ENCODE measurements at places on chromosomes 16 and 17. TPM values are rescaled to one million over a fixed set of nuclear protein-coding genes. Genes with fewer than 3 reads are reported as not detected.

DNA sequence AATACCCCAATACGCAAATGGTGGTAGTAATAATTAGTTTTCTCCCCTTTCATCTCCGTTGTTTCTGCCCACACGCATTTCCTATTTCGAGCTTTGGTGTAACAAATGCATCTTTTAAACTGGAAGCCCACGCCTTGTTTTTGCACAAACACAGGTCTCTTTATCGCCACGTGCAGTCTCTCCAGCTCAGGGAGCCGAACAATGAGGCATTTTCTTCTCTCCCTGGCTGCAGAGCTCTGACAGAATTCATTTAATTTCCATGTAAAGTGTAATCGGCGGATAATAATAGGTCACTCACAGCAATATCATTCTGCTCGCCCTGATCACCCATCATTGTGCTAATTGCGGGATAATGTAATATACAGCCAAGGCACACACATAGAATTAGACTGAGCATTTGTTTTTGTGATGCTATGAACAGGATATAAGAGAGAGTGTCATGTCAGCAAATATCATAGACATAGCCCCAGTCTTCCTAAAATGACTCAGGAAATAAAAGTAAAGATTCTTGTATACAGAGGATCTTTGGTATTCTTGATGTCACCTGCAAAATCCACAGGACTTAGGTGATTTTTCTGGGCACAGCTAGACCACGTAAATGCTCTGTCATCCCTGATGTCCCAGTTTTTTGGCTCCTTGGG, 452.6 kb upstream of the CDH11 start:
- no peaks in the 10 kb centered on the region for H3K4me1 ChIP-seq
- no peaks in the 10 kb centered on the region for H3K27me3 ChIP-seq
- no peaks in the 10 kb centered on the region for H3K36me3 ChIP-seq
- H3K27ac ChIP-seq, result no peak overlapping the region
- DNase-seq, result no peak

DNA sequence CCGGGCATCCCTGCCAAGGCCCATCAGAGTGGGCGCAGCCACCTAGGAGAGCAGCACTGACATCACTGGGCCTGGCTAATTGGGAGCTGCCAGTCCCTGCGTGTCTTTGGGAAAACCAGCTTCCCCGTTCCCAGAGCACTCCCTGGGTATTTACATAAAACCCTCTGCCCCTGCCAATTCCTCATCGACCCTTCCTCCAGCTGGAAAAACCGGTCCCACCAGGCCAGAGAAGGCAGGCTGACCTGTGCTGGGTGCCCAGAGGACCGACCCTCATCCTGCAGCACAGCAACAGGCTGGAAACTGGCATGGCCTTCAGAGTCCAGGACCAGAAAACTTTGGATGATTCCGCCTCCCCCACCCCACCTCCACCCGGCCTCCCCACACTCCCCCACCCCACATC, 8.2 kb upstream of the FOXN1 start:
- H3K4me1 ChIP-seq, result peaks cover 3% of the 10 kb centered on the region
- no peak for DNase-seq
- H3K27ac ChIP-seq, result no peak overlapping the region
- H3K36me3 ChIP-seq, result no peaks in the 10 kb centered on the region

PPL gene
- total RNA-seq, result not detected

- H3K36me3 ChIP-seq, result no peaks in the 10 kb centered on the region
- no peak for DNase-seq
- H3K4me3 ChIP-seq, result no peak overlapping the region
These were observed 78.0 kb upstream of the AMZ2 start for GRCh38 chr17:68169840-68170239.

GRCh38 chr17:48139944-48140343, 32.4 kb downstream of the SNX11 start:
- H3K36me3 ChIP-seq, result peaks cover 4% of the 10 kb centered on the region
- H3K27me3 ChIP-seq, result no peaks in the 10 kb centered on the region
- no peak for DNase-seq

DNA sequence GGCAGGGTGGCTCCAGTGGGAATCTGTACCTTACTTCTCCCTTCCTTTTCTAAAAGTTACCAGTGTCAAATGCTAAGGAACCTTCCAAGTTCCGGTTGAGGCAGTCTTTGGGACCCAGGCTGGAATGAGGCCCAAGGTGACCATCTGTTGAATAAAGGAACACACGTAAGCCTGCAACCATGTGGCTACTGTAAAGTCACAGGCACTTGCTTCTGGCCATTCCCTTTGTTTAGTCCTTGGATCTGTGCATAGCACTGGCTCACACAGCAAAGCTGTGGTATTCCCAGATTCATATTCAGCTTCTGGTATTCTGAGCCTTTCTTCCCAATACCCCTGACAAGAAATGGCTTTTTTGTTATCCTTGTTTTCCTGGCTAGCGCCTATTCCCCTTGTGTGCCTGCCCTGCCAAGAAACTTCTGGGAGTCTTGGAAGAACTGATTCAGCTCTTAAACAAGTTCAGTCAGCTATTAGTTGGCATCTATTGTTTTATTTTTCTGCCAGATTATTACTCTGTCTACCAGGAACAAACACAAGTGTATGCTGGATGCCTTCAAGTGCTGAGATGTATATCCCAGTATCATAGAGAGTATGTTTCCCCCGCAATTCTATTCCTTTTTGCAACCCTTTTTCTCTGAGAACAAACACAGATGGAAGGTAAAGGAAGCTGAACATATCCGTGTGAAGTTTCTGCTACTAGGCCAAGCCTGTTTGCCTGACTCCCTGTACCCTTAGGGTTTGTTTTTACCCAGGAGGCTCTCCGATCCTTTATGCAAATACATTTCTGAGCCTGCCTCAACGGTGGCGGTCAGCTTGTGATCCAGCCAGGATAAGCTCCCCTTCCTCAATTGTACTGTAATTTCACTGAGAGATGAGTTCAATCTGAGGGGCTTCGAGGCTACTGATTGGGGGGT, 13.2 kb downstream of the TMEM238L start:
- H3K27me3 ChIP-seq, result no peaks in the 10 kb centered on the region
- H3K27ac ChIP-seq, result no peak overlapping the region
- no peaks in the 10 kb centered on the region for H3K36me3 ChIP-seq
- peaks cover 5% of the 10 kb centered on the region for H3K4me1 ChIP-seq
- H3K4me3 ChIP-seq, result no peak overlapping the region

DNA sequence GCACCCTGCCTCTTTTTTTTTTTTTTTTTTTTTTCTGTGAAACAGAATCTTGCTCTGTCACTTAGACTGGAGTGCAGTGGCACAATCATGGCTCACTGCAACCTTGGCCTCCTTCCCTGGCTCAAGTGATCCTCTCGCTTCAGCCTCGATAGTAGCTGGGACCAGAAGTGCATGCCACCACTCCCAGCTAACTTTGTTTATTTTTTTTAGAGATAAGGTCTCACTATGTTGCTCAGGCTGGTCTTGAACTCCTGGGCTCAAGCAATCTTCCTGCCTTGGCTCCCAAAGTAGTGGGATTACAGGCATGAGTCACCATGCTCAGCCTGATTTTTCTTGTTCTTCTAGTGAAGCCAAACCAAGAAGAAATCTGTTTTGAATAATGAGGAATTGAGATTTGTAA, 25.0 kb downstream of the CDK12 start:
- H3K4me3 ChIP-seq, result no peak overlapping the region
- no peak overlapping the region for H3K27ac ChIP-seq
- DNase-seq, result no peak
- peaks cover 11% of the 10 kb centered on the region for H3K36me3 ChIP-seq
- peaks cover 15% of the 10 kb centered on the region for H3K4me1 ChIP-seq

- H3K4me3 ChIP-seq, result no peak overlapping the region
- DNase-seq, result no peak
- H3K27me3 ChIP-seq, result no peaks in the 10 kb centered on the region
- peaks cover 17% of the 10 kb centered on the region for H3K4me1 ChIP-seq
- H3K27ac ChIP-seq, result no peak overlapping the region
- peaks cover 22% of the 10 kb centered on the region for H3K36me3 ChIP-seq
These were observed 59.6 kb downstream of the ANKFY1 start for GRCh38 chr17:4204190-4204589.

GRCh38 chr17:42459801-42460281, 1.2 kb downstream of the ATP6V0A1 start:
- no peak for DNase-seq
- peaks cover 36% of the 10 kb centered on the region for H3K4me1 ChIP-seq
- H3K27me3 ChIP-seq, result no peaks in the 10 kb centered on the region
- peaks cover 2% of the 10 kb centered on the region for H3K36me3 ChIP-seq

- H3K27me3 ChIP-seq, result no peaks in the 10 kb centered on the region
- no peaks in the 10 kb centered on the region for H3K4me1 ChIP-seq
- H3K27ac ChIP-seq, result no peak overlapping the region
- DNase-seq, result no peak
- peaks cover 4% of the 10 kb centered on the region for H3K36me3 ChIP-seq
These were observed 39.4 kb upstream of the CHMP6 start for GRCh38 chr17:80952291-80952690.

GRCh38 chr16:9827062-9827752, 355.0 kb downstream of the GRIN2A start:
- DNase-seq, result no peak
- no peaks in the 10 kb centered on the region for H3K36me3 ChIP-seq
- H3K27me3 ChIP-seq, result peaks cover 15% of the 10 kb centered on the region
- no peak overlapping the region for H3K4me3 ChIP-seq
- no peaks in the 10 kb centered on the region for H3K4me1 ChIP-seq

CIITA gene
- 1.4 TPM for total RNA-seq

ALOX12 gene
- total RNA-seq, result not detected

FBXO39 gene
- total RNA-seq, result not detected

DNA sequence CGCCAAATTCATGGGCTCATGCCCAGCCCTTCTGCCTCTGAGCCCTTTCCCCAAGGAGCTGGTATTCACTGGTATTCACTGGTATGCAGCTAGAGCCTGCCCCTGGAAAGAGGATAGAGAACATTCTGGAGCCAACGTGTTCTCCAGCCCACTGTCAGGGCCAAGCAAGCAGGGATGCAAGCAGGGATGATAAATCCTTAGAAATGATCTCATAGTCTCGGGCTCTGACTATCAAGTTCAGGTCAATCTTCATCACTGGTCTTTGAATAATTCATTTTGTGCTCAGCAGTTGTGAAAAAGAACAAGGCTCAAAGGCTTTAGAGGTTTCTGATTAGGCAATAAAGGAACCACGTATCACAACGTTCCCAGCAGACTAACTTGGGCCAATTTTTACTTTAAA, 57.3 kb downstream of the CACNG5 start:
- H3K36me3 ChIP-seq, result no peaks in the 10 kb centered on the region
- no peak overlapping the region for H3K27ac ChIP-seq
- no peak overlapping the region for H3K4me3 ChIP-seq
- no peak for DNase-seq
- no peaks in the 10 kb centered on the region for H3K4me1 ChIP-seq

- no peak overlapping the region for H3K27ac ChIP-seq
- no peak for DNase-seq
- H3K4me1 ChIP-seq, result peaks cover 11% of the 10 kb centered on the region
These were observed 476.0 kb downstream of the SLC39A11 start for GRCh38 chr17:72616447-72616846.

- no peak overlapping the region for H3K4me3 ChIP-seq
- H3K27me3 ChIP-seq, result peaks cover 15% of the 10 kb centered on the region
- DNase-seq, result no peak
- H3K4me1 ChIP-seq, result no peaks in the 10 kb centered on the region
- no peaks in the 10 kb centered on the region for H3K36me3 ChIP-seq
- H3K27ac ChIP-seq, result no peak overlapping the region
These were observed 23.4 kb downstream of the SMIM36 start for GRCh38 chr17:55487695-55488432.

DNA sequence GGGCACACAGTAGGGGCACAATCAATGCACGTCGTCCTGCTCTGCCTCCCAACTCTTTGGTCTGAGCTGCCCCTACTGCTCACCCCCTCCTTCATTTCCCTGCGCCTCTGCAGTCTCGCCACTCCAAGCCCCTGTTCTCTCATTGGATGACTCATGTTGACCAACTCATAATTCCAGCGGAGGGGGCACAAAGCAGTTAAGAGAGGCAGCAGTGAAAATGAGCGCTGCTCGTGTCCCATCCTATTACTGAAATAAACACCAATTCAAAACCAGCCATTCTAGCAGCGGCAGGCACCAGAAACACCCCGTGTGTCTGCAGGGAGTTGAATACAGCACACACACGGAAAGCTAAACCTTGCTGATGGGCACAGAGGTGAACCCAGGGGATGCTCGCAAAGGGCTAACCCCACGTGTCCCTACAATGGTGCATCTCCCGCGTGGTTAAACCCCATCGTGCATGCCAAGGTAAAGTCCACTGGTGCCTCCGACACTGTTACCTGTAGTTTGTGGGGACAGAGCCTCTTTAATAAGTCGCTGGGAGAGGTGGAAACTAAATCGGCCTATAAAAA, 310.4 kb downstream of the XYLT1 start:
- H3K27ac ChIP-seq, result no peak overlapping the region
- no peaks in the 10 kb centered on the region for H3K27me3 ChIP-seq
- H3K36me3 ChIP-seq, result peaks cover 3% of the 10 kb centered on the region
- no peaks in the 10 kb centered on the region for H3K4me1 ChIP-seq
- DNase-seq, result no peak
- H3K4me3 ChIP-seq, result no peak overlapping the region

DNA sequence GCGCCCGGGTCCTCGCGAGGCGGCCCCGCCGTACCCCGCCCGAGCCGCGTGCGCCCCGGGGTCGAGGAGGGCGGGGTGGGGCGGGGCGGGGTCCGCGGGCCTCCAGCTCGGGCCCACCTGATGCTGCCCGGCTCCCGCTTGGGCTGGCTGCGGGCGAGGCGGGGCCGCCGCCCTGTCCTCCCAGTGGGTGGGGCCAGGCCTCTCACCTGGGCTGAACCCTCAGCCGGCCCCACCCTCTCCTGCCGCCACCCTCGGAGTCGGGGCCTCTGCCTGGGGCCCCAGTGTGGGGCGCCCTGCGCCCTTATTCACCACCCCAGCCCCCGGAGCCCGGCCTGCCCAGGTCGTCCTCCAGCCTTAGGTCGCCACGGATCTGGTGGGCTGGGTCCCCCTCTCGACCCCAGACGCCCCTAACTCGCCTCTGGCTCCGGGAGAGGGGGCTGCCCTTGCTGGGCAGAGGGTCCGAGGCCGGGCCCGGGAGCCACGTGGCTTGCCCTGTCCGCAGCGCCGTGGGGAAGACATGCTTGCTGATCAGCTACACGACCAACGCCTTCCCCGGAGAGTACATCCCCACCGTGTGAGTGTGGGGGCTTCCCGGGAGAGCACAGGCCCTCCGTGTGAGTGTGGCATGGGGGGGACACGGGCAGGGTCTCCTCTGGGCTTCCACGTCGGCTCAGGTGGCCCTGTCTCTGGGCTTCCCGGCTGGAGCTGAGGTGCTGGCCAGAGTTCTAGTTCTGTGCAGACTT, 578 bp downstream of the RAC3 start:
- H3K4me3 ChIP-seq, result peak overlapping the region; percentile 34
- H3K27me3 ChIP-seq, result no peaks in the 10 kb centered on the region
- H3K4me1 ChIP-seq, result peaks cover 16% of the 10 kb centered on the region

GRCh38 chr16:72942021-72942420, 105.9 kb downstream of the ZFHX3 start:
- H3K27me3 ChIP-seq, result no peaks in the 10 kb centered on the region
- no peaks in the 10 kb centered on the region for H3K4me1 ChIP-seq
- H3K4me3 ChIP-seq, result no peak overlapping the region
- no peaks in the 10 kb centered on the region for H3K36me3 ChIP-seq

GRCh38 chr17:63809970-63810369, 17.3 kb upstream of the PSMC5 start:
- peaks cover 14% of the 10 kb centered on the region for H3K4me1 ChIP-seq
- peak overlapping the region; percentile 55 for H3K27ac ChIP-seq
- H3K36me3 ChIP-seq, result peaks cover 30% of the 10 kb centered on the region
- H3K27me3 ChIP-seq, result no peaks in the 10 kb centered on the region

GRCh38 chr16:83728492-83728891, 79.3 kb upstream of the HSBP1 start:
- no peaks in the 10 kb centered on the region for H3K36me3 ChIP-seq
- H3K27ac ChIP-seq, result no peak overlapping the region
- peaks cover 2% of the 10 kb centered on the region for H3K4me1 ChIP-seq
- H3K27me3 ChIP-seq, result peaks cover 8% of the 10 kb centered on the region

- peaks cover 3% of the 10 kb centered on the region for H3K27me3 ChIP-seq
- no peak overlapping the region for H3K4me3 ChIP-seq
- peaks cover 1% of the 10 kb centered on the region for H3K36me3 ChIP-seq
These were observed 37.5 kb downstream of the CHD9 start for GRCh38 chr16:53092284-53092683.

All from activated naive CD8-positive, alpha-beta T cell treated with anti-CD3 and anti-CD28 coated beads for 36 hours (primary cell).